ENCODE measurements at places on chromosomes 11 and 22. TPM values are rescaled to one million over a fixed set of nuclear protein-coding genes. Genes with fewer than 3 reads are reported as not detected.

The DERL3 gene
- 0.49 TPM for total RNA-seq

The HBE1 gene
- 7.0 TPM for total RNA-seq

- no peak for DNase-seq
Measured at GRCh38 chr11:67611165-67611564, 4.4 kb downstream of the NDUFV1 start.

- DNase-seq, result no peak
Measured at GRCh38 chr11:2134022-2135010, 4.9 kb downstream of the IGF2 start.

- DNase-seq, result peak; percentile 37
Measured at GRCh38 chr11:78039391-78039918, 16.4 kb upstream of the KCTD14 start.

DNA sequence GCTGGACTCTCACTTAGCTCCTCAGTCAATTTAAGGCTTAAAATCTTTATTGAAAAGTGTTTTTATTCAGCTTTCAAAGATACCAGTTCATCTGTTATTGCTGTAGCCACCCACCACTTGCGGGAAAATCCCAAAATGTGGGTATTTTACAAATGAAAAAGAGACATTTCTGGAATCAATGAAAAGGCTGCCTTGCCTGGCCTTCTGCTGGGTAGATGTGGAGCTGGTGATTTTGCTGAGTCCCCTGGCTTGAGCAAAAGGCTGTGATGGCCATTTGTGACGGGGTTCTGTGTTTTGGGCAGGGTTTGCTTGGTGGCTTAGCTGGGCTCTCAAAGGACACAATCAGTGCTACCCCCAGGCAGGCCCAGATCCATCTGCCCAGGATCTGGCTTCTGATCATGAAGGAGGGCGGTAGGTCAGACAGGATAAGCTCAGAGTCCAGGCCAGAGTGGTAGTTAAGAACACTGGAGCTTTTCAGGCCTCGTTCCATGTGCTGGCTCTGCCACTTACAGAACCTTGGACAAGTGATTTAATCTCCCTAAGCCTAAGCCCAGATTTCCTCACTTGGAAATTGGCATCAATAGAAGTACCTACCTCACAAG, 36.1 kb downstream of the UBASH3B start:
- no peak for DNase-seq

- DNase-seq, result peak; percentile 38
Measured at GRCh38 chr11:86676533-86677154, 4.2 kb upstream of the ME3 start.
